ENCODE measurements at places on chromosomes 13 and 19. TPM values are rescaled to one million over a fixed set of nuclear protein-coding genes. Genes with fewer than 3 reads are reported as not detected.

Gene SH2D3A
- 19.8 TPM for polyA plus RNA-seq

Gene QPCTL
- 25.9 TPM for polyA plus RNA-seq

Gene LILRB4
- not detected for polyA plus RNA-seq

Gene CADM4
- 1.7 TPM for polyA plus RNA-seq

Gene AP1M2
- polyA plus RNA-seq = 1.1 TPM

Gene KLK3
- polyA plus RNA-seq = not detected

Gene STOML3
- polyA plus RNA-seq = not detected

Gene TUBB4A
- 1.7 TPM for polyA plus RNA-seq

Gene CAMSAP3
- polyA plus RNA-seq = 0.18 TPM

Gene SLC10A2
- polyA plus RNA-seq = not detected

Gene ZNF846
- polyA plus RNA-seq = 8.6 TPM

Gene CEACAM20
- polyA plus RNA-seq = not detected

Gene FAM124A
- not detected for polyA plus RNA-seq

Gene PPP1R13L
- polyA plus RNA-seq = 1.7 TPM

Gene IPO5
- 97.1 TPM for polyA plus RNA-seq

Gene ZNF583
- polyA plus RNA-seq = 3.2 TPM

Gene GRK1
- not detected for polyA plus RNA-seq

Gene LILRA1
- polyA plus RNA-seq = not detected

Gene SIX5
- 10.2 TPM for polyA plus RNA-seq

Gene CBY2
- polyA plus RNA-seq = not detected

Gene ZNF709
- polyA plus RNA-seq = 0.07 TPM

Gene CFD
- 54.1 TPM for polyA plus RNA-seq

Gene CFAP97D2
- polyA plus RNA-seq = not detected

Gene PPFIA3
- 46.7 TPM for polyA plus RNA-seq

Gene CCDC8
- polyA plus RNA-seq = 20.8 TPM

Gene ADGRE2
- polyA plus RNA-seq = 14.9 TPM

Gene CGB8
- not detected for polyA plus RNA-seq

Gene ZNF253
- 7.4 TPM for polyA plus RNA-seq

Gene GFY
- 0.11 TPM for polyA plus RNA-seq

Gene NPHS1
- polyA plus RNA-seq = 0.03 TPM

Gene TUBA3C
- polyA plus RNA-seq = 2.8 TPM

Gene ZNF536
- polyA plus RNA-seq = not detected

Gene TMC4
- 0.12 TPM for polyA plus RNA-seq

Gene DIRAS1
- polyA plus RNA-seq = 6.0 TPM

Gene ZSCAN5A
- polyA plus RNA-seq = 13.5 TPM

Gene KIR3DL2
- not detected for polyA plus RNA-seq

Gene SIGLEC5
- not detected for polyA plus RNA-seq

Gene FPR3
- polyA plus RNA-seq = 0.25 TPM

Gene DCT
- polyA plus RNA-seq = 0.55 TPM

Gene GCDH
- polyA plus RNA-seq = 44.7 TPM

Gene CEACAM8
- polyA plus RNA-seq = not detected

Gene NLRP7
- polyA plus RNA-seq = not detected

Gene ZNF541
- polyA plus RNA-seq = 0.03 TPM

Gene NANOS3
- not detected for polyA plus RNA-seq

Gene ATXN8OS
- polyA plus RNA-seq = not detected

Gene CYP4F22
- polyA plus RNA-seq = not detected

Gene IGLON5
- polyA plus RNA-seq = 0.18 TPM

Gene CGB5
- not detected for polyA plus RNA-seq

Gene ZNF723
- 0.04 TPM for polyA plus RNA-seq
